ENCODE measurements at places on chromosomes 7 and 10.
A peak's percentile ranks its signal among the peaks of the same experiment; 100 is the strongest.

DNA sequence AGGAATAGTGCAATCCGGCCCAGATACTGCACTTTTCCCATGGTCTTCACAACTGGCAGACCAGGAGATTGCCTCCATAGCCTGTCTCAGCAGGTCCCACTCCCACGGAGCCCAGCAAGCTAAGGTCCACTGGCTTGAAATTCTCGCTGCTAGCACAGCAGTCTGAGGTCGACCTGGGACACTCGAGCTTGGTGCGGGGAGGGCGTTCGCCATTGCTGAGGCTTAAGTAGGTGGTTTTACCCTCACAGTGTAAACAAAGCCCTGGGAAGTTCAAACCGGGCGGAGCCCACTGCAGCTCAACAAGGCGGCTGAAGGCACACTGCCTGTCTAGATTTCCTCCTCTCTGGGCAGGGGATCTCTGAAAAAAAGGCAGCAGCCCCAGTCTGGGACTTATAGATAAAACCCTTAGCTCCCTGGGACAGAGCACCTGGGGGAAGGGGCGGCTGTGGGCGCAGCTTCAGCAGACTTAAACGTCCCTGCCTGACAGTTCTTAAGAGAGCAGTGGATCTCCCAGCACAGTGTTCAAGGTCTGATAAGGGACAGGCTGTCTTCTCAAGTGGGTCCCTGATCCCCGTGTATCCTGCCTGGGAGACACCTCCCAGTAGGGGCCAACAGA, 293.5 kb upstream of the GALNT17 start:
- no peak for DNase-seq

DNA sequence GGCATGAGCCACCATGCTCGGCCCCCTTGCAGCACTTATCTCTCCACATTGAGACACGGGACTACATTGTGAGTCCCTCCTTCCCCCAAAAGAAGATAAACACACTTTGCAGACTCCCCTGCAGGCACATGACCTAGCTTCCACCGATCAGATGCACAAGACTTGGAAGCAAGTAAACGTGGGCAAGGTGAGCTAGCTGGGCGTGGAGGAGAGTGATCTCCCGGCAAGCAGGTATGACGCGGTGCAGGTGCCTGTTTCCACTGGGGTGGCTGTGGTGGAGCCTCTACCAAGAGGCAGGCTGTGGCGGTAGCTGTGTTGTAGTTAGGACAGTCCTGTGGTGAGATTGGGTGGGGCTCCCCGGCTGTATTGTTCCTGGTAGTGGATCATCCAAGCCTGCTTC, 7.7 kb upstream of the COMTD1 start:
- peak; percentile 47 for DNase-seq

- no peak for DNase-seq
Observed at GRCh38 chr7:31683445-31684225, 3.4 kb upstream of the PPP1R17 start.

DNA sequence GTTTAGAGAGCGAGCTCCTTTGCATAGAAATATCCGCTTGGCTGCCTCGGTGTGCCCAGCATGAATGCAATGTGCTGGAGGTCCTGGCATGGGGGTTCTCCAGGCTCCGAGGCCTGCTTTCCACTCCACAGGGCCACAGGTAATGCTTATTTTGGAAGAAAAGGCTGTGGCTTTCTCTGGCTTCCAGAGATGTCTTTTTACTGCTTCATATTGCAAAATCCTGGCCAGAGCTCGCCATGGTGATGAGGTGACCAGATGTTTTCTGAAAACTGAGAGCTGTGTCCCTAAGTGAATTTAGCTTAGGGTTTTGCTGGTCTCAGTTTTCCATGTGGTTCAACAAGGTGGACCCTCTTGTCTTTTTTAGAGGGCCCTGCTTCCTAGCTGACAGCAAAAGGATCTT, 65.2 kb downstream of the BMPER start:
- no peak for DNase-seq

DNA sequence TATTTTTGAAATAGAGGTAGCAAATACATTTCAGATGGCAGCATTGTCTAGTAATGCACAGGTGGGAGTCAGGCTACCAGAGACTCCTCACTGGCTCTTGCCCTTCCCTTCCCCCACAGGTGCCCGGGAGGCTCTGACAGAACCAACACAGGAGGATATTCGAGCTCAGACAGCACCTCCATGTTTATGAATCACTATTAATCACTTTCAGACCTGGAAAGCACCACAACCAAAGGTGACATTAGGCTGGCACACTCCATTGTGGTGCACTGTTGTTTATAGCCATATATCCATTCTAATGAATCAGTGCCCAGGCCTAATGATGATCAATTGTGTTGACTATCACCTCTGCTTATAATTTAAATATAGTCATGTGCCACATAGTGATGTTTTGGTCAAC, 107.8 kb upstream of the NAMPT start:
- DNase-seq, result no peak

DNA sequence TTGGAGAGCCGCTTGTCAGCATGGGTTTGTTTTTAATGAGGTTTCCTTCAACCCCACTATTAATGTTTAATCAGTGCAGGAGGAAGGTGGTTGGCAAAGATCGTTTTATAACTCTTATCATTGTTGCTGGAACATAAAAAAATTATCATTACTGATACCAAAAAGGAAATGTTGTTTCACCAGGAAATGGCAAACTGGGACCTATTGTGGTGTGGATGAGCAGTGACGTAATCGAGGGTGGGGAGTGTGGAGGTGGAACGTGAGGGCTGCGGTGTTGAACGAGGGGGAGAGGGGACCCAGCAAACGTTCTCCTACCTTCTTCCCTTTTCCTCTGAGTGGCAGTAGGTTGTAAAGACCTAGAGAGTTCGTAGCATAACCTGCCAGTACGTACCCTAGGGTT, 71.9 kb upstream of the TOMM7 start:
- DNase-seq, result no peak

GRCh38 chr10:847868-848267, 83.6 kb downstream of the LARP4B start:
- no peak for DNase-seq

DNA sequence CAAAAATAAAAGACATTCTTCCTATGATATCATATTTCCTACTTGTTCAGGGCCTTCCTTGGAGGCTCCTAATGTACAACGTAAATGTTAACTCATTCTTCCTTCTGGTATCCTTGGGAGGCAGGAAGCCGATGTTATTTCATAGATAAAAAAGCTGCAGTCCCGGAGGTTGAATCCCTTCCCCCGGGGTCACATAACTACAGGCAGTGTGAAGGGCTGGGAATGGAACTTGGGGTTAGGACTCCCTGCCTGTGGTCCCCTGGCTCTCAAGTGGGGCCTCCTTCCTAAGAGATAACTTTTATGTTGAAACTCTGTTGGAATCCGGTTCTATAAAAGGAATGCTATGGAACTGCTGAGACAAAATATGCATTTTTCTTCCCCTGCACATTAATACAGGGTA, 14.9 kb upstream of the CCDC3 start:
- DNase-seq, result no peak
